IPS DF 6.9 (cell line): ENCODE measurements at places on chromosomes 7 and 10.

- no peak for DNase-seq
Observed at GRCh38 chr7:83441-83840, 108.9 kb upstream of the FAM20C start.

- DNase-seq, result no peak
Observed at GRCh38 chr10:3136763-3137611, 35.6 kb downstream of the PITRM1 start.

GRCh38 chr10:66218981-66219587, 706.8 kb upstream of the LRRTM3 start:
- no peak for DNase-seq

DNA sequence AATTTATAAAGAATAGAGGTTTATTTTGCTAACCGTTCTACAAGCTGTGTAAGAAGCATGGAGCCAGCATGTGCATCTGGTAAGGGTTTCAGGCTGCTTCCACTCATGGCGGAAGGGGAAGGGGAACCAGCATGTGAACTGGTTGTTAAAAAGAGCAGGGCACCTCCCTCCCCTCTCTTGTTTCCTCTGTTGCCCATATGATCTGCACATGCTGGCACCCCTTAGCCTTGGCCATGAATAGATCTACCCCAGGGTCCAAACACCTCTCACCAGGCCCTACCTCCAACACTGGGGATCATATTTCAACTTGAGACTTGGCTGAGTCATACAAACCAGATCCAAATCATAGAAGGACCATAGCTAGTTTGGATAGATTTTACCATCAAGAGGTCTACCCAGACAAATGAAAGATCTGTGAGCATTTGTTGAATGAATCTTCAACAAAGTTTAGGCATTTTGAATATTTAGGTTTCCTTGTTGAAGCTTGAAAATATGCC, 36.0 kb upstream of the NRP1 start:
- DNase-seq, result no peak

- no peak for DNase-seq
Observed at GRCh38 chr7:157411580-157411979, 74.8 kb downstream of the DNAJB6 start.

DNA sequence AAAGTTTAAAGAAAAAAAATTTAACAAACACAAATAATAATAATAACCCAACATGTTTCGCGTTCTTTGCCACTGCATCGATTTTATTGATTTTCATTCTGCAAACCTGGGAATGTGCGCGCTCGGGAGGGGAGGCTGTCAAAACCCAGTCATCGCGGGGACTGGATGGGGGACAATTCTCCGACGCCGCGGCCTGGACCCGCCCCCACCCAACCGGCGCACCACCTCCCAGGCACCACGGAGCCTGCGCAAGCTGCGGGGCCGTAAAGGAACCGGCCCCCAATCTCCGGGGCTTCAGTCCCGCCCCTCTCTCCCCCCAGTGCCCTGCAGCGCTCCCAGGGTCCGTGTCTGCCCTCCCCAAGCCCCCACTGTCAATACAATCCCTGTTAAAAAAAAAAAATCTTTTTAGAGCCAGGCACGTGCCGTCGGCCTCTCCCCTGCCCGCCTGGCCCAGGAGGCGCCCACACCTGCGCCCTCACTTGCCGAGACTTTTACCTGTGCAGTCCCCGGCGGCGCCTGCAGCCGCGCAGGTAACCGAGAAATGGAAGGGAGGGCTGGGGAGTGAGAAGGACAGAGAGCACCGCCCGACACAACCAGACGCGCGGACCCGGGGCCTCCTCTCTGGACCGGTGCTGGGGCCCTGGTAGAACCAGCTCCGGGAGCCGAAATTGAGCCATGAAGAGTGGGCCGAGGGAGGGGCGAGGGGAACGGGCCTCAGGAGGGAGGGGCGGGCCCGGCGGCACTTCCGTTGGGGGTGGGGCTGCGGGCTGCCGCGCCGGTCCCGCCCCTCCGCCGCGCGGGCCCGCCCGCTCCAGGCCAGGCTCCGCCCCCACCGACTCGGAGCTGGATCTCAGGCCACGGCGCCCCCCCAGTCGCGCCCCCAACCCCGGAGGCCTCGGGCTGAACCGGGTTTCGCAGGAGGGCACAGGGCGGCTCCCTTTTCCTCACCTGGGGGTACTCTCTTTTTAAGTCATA, 7.6 kb upstream of the ZNF503 start:
- DNase-seq, result no peak
